IMR-90 (cell line): ENCODE measurements at places on chromosomes 5 and 9. TPM values are rescaled to one million over a fixed set of nuclear protein-coding genes. Genes with fewer than 3 reads are reported as not detected.

GRCh38 chr5:96957254-96958049, 21.6 kb downstream of the LNPEP start:
- no peak for DNase-seq

GRCh38 chr9:111759762-111760639, 34.7 kb downstream of the SHOC1 start:
- DNase-seq: peak; percentile 91

- no peak for DNase-seq
These were observed 12.4 kb upstream of the CRB2 start for GRCh38 chr9:123343443-123344191.

DNA sequence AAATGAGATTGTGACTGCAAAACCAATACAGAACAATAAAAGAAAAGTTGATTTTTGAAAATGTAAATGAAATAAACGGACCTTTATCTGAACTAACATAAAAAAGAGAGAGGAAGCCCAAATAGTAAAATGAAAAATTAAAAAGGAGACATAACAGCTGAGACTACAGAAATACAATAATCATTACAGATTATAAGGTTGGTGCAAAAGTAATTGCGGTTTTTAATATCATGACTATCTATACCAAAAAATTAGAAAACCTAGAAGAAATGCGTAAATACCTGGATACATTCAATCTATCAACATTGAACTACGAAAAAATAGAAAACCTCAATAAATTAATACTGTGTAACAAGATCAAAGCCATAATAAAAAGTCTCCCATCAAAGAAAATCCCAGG, 71.9 kb upstream of the SLCO6A1 start:
- no peak for DNase-seq

DNA sequence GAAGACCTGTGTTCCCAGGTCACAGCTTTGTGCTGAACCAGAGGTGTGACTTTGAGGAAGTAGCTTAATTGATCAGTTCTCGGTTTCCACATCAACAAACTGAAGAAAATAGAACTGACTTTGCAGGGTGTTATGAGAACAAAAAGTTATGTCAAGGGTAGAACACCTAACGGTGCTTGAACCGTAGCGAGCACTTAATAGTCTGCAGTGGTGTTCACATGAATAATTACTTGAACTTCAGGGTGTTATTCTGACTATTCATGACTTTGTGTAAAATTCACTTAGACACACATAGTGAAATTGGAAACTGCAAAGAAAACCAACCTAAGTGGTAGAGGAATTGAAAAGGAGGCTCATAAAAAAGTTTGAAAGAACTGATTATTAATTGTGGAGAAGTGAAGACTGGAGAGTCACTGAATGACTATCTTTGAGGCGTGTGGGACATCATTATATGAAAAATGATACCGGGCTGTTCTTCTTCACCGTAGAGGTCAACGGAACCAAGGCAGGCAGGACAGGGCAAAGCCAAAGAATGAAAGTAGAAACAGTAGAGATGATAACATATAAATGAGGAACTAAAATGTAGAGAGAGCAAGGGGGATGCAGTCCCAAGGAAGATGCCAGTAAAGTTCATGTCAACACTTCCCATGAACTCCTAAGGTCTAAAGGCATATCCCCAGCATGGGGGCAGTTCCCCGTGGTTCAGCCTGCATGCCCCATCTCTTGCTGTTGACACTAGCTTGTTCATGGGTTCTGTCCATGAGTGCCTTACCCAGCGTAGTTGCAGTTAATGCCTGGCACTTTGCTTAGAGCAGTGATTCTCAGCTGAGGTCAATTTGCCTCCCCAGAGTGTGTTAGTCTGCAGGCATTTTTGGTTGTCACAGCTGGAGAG, 118.7 kb downstream of the ZNF462 start:
- no peak for DNase-seq

DNA sequence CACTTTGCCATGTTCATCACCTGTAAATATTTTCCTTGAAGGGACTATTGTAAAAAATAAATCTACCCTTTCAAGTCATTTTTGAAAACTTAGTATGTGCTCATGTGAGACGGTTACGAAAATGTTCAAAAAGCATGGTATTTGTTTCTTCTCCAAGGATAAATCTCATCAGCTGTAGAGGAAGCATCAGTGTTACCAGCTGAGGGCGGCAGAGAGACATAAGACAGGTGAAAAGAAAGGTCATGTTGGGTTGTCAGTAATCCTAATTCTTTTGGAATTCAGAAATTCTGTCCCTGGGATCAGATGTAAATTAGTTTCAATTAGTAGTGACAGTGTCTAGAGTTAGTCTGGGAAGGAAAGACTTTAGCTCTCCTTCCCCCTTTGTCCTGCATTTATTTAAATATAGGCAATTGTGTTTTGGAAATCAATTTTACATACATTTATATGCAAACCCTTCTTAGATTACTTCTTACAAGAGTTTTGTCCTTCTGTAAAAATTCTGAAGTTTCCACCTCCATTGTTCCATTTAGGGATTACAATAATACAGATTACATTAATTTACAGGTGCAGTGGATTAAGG, 791.9 kb upstream of the CDH6 start:
- peak; percentile 48 for DNase-seq

GRCh38 chr9:89602978-89603766, 1.6 kb upstream of the GADD45G start:
- peak; percentile 67 for DNase-seq

The FBXL7 gene
- 10.2 and 11.2 TPM in 2 replicates for polyA plus RNA-seq

The ANKRD34B gene
- not detected in 2 replicates for polyA plus RNA-seq
